ENCODE measurements at places on chromosomes 1 and 21.

GRCh38 chr1:173479649-173480048 lies 2.5 kb downstream of the PRDX6 start:
- DNase-seq: no peak

DNA sequence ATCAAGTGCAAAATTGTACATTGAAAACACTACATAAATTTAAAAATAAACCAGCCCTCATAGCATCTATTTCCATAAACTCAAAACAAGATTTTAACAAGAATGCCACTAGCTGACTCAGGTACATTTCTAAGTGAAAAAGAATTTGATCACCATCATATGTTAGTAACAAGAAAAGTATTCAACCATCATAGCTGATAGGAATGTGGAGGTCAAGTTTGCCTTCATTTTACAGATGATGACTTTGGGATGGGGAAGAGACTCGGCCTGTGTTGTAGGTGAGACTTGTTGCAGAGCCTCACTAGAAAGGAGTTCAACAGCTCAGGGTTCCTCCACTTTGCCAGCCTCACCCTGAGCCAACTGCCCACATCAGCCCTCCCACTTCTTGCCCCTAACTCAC lies 318.8 kb upstream of the FAM78B start:
- DNase-seq: no peak

DNA sequence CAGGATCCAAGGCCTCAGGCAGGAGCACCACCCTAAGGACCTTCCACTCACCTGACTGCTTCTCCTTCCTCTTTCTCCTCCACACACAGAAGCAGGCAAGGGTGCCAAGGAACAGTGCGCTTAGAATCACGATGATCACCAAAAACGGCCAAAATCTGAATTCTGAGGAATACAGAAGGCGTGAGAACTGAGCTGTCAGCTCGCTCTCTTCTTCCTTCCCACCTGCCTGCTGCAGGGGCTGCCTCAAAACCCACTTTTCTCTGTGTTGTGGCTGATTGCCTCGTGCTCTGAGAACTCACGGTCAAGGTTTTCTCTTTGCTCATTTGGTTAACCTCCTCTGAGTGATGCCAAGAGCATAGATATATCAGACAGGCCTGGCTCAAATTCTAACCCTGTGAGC lies 23.8 kb downstream of the CD244 start:
- DNase-seq: no peak

DNA sequence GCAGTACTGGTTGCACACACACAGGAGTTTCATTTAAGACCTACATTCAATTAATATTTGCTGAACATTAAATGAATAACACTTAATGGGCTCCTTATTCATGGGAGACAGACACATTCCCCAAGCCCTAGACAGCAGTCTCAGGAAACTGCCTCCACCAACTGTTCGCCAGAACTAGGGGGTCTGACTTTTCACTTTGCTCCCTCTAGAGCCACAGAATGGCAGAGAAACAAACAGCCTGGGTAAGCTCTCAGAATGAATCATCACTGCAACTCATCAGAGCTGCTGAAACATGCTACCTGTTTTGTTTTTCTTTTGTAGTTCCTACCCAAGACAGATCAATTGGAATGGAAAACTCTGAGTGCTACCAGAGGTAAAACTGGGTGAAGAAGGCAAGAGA lies 31.7 kb downstream of the ELK4 start:
- no peak for DNase-seq

DNA sequence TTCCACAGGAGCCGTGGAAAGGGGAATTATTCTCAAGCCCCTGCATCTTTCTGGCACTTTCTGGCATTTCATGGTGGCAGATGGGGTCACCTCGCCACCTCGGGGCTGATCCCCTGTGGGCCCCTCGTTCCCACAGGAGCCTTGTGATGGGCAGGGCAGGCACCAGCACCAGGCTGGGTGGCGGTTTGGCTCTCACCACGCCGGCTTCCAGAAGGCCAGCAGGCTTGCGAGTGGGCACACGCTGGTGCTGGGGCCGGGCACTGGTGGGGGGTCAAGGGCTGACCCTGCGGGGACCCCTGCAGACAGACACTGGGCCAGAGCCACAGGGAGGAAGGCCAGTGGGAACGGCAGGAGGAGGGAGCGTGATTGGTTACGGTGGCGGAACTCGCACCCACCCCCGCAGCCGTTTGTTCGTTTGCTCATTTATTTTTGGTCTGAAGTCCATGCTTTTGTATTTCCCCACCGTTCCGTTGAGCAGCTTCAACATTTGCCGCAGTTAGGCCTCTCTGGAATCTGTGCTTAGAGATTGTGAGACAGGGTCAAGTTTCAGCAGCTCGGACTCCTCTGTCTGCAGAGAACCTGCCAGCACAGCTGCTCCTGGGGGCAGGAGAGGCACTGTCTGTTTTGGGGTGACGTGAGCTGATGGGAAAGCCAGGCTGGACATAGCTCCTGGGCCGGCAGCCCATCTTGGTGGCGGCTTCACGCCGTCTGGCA lies 5.3 kb downstream of the COL18A1 start:
- no peak for DNase-seq

DNA sequence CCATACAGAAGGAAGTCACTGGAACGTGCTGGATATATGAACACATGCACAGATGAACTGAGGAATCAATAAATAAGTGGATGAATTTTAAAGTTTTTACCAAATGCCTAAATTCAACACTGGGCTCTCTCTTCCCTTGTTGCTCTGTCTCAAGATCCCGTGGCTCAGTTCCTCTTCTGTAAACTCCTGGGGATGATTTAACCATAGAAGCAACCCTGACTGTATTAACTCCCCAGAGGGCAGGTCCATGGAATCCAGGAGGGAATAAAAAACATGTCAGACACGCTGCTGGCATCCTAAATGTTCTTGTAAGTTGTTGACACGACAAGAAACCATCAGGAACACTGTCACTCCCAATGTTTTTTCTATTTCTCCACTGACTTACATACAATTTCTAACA lies 45.3 kb upstream of the GPR157 start:
- no peak for DNase-seq

DNA sequence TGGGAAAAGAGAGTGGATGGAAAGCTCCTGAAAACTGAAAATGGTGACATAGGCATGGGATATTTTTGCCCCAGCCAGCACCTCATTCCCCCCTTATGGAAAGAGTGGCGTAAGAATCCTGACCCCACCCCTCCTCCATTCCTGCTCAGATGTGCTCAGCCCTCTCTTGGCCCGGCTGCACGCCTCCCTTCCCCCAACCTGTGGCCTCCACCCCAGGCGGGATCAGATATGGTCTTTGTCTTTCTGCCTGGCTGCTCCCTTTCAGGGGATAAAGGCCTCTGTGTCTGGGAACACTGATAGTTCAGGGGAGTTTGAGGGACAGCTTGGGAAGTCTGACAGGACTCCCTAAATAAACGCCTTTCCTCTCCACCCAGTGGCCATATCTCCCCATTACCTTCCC lies 49.8 kb downstream of the KIRREL1 start:
- no peak for DNase-seq

GRCh38 chr1:43272161-43272560 lies 2.4 kb downstream of the TMEM125 start:
- DNase-seq: no peak

DNA sequence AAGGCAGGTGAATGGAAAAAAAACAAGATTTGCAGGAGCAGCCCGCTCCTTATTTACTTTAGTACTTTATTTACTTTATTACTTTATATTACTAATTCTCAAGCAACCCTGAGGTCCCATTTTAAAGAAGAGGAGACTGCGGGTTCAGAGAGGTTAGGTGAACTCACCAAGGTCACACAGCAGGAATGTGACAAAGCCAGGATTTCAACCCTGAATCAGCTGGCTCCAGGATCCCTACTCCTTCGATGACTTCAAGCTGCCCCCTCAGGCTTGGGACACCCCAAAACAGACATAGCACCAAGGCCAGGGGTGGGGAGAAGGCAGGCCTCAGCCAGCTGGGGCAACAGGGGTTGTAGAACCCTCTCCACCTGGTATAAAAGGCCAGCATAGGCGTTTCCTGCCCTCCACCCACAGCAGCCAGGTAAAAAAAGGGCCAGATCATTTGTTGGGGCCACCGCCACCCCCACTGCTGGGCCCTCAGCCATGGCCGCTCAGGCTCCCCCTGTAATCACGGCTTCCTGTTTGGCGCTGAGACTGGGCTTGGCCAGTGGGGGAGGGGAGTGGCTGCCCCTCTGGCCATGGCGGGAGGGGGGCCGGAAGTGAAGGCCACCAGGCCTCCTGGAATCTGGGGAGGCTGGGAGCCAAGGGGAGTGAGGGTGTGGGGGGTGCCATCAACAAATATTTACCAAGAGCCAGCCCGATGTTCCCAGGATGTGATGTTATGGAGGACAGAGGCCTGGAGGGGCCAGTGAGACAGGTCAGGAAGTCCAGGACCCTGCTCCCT lies 6.6 kb downstream of the SDC3 start:
- no peak for DNase-seq

- no peak for DNase-seq
These were observed 46.5 kb downstream of the COQ8A start for GRCh38 chr1:226986496-226987178.

DNA sequence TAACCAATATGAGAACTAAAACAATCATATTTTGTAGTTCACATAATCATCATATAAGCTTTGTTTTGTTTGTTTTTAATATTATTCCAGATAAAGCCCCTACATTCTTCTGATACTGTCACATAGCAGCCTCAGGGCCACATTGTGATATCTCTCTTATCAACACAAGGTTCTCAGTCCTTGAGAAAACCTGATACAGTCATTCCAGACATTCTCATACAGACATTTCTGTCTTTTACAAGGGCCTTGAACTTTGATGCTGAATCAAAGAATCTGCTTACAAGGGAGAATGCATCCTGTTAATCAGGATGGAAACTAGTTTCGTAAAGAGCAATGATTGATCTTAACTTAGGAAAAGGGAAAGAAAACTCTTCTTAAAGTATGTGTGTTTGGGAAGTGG lies 12.7 kb upstream of the VCAM1 start:
- no peak for DNase-seq

GRCh38 chr1:192489748-192490147 lies 85.8 kb upstream of the RGS1 start:
- DNase-seq: no peak

DNA sequence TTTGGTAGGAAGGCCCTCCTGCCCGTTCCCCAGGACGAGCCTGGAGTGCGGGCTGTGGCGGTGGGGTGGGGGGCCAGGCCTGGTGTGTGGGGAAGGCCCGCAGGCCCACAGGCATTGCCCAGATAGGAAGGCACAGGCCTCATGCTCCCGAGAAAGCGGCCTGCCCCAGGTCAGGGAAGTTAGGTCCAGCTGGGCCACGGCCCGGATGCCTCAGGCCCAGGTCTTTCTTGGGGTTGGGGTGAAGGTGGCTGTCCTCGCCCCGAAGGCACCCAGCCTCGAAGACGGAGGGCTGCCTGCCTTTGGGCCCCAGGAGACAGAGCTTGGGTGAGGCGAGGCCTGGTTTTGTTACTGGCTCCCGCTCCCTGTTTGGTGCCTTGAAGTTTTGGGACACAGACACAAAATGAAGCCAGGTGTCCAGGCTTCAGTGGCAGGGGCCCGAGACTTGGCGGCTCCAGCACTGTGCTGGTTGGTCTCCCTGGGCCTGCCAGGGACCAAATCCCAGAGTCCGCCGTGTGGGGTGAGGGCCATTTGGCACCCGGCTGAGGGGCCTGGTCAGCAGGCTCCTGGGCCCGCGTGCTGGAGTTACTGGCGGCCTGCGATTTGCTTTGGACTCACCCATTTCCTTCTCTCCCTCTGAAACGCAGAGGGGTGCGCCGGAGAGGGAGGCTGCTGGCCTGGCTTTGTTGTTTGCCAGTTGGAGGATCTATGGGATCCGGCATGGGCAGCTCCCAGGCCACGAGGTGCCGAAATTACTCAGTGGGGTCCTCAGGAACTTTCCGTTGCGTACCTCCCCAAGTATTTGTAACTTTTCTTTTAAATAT lies 2.0 kb downstream of the SKI start:
- no peak for DNase-seq

DNA sequence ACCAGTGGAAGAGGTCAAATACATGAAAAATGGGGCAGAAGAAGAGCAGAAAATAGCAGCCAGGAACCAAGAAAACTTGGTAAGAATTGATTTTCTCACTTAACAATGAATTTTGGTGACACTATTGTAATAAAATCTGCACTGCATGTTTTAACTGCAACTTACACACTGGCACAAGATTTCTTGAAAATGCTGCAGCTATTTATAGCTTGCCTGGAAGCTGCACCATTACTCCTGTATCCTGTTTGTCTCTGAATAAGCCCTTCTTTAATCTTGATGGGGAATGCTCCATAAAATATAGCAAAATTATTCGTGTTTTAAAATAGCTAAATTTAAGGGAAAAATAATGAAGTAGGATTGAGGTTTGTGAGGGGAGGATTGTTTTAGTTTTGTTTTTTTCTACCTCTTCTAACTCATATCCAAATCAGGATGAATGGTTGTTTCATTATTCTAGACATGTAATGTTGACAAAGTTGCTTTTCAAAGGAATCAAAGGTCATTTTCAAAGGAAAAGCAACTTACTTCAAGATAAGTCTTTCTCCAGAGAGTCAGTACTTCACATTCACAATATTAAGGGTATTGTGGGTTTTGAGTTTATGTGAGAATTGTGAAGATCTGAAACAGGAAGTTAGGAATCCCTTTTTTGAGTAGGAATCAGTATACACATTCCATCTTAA lies 120.9 kb downstream of the C1orf21 start:
- no peak for DNase-seq

DNA sequence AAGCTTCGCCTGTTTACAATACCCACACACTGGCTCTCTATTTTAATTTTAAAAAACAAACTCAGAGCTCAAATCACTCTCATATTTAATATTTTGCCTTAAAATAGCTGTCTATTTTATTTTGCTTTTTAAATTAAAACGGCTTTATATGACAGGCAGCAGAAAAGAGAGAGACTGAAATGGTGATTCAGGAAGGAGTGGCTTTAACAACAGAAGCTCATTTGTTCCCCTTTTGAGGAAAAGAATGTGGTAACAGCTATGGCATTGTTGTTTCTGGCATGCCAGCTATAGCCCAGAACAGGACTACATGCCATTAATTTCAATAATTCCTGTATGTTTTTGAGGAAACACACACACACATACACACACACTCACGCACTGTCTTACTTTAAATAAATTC lies 234.2 kb upstream of the PTBP2 start:
- no peak for DNase-seq
